PC-9 (cell line): ENCODE measurements at places on chromosomes 2 and 18. TPM values are rescaled to one million over a fixed set of nuclear protein-coding genes. Genes with fewer than 3 reads are reported as not detected.

The PPP1R1C gene
- 13.4 and 27.5 TPM in 2 replicates for total RNA-seq

The EHBP1 gene
- 79.3 and 100 TPM in 2 replicates for total RNA-seq

The DNER gene
- 0.28 and 0.58 TPM in 2 replicates for total RNA-seq

The SLC14A1 gene
- not detected in 2 replicates for total RNA-seq

The SPP2 gene
- total RNA-seq: not detected in 2 replicates

The PROKR1 gene
- total RNA-seq: not detected in 2 replicates

The AOX1 gene
- total RNA-seq: 4.1 and 5.1 TPM in 2 replicates

The GCC2 gene
- total RNA-seq: 33.3 and 49.1 TPM in 2 replicates

- no peak for DNase-seq
Observed at GRCh38 chr2:65655000-65655399, 222.6 kb upstream of the SPRED2 start.

DNA sequence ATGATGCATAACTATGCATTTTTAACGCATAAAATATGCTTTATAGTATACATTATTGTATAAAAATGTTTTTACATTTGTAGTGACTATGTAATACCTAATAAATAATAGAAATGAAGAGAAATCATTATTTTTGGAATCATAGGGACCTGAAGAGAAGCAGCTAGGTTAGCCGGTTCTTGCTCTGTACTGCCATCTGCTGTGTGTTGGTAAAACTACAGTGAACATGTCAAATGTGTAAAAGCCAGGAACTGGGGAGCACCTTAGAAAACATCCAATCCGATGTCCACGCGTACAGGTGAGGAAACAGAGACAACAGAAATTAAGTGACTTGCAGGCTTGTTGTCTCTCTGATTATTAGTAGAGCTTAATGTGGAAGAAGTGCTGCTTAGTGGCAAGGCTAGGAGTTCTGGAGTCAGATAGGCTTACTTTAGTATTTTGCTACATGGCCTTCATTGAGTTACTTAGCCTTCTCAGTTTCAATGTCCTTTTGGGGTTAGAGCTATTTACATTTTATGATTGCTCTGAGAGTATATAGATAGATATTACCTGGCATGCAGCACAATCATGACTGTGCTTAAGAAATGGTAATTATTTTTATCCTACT is 386.5 kb downstream of the DLGAP1 start:
- DNase-seq: peak; percentile 40

DNA sequence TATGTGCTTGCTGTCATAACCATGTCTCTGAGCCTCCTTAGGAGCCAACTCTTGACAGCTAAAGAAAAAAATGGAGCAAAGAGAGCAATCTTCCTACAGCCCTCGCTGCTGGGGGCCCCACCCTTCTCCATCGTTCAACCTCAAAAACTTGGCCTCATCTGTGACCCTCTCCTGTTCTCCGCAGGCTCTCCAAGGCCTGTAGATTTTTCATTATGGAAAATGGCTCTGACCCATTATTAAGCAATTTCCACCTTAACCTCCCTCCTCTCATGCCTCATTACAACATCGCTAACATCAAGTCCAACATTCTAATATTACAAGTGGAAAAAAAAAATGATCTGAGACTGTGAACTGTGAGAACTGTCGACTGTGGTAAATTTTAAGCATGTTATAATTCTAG is 98.7 kb downstream of the SLC8A1 start:
- no peak for DNase-seq

GRCh38 chr2:138455275-138455674 is 46.3 kb upstream of the SPOPL start:
- no peak for DNase-seq

- DNase-seq: no peak
Observed at GRCh38 chr18:48642503-48642902, 103.7 kb downstream of the CTIF start.

DNA sequence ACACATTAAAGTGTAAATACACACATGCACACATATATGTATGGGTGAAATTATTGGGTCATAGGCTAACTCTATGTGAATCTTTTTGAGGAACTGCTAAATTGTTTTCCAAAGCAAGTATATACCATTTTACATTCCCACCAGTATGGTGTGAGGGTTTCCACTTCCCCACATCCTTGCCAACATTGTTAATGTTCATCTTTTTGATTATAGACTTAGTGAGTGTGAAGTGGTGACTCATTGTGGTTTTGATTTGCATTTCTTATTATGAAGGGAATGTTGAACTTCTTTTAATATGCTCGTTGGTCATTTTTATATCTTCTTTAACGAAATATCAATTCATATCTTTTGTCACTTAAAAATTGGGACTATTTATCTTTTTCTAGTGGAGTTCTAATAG is 181.8 kb upstream of the GCFC2 start:
- no peak for DNase-seq

GRCh38 chr2:112182581-112183034 is 44.4 kb downstream of the FBLN7 start:
- DNase-seq: no peak

DNA sequence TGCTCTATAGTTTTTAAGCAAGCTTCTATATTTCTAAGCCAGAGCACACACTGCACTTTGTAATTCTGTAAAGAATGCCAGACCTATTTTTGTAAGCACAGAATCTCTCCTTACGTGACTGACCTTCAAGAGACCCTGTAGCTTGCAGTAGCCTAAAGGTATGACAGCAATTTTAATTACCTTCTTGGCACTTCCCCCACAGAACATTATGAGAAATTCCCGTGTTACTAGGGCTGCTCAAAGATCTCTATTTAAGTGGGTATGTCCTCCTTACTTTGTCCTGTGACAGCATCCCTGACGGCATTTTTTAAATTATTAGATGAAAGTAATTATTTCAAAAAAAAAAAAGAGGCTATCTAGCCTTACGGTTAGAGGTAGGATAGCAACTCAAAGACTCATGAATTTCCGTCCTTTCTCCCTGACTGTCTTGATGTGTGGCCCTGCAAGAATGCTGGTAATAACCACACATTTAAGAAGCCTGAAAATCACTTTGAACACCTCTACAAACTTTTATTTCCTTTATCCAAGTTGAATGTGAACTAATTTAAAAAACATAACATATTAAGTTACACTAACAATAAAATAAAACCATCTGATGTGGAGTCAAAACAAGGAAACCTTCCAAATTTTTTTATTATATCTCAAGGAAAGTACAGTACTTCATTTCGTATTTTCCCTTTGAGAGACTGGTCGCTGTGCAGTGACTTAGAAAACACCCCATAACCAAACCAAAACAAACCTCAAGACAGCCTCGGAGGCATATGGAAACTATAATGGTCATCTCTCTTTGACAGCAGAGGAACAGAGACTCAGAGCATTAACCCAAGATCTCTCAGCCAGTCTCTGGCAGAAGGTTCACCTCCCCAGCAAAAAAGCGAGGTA is 54.9 kb downstream of the THUMPD2 start:
- DNase-seq: no peak

- DNase-seq: peak; percentile 67
Observed at GRCh38 chr2:235263205-235264120, 230.4 kb upstream of the AGAP1 start.

DNA sequence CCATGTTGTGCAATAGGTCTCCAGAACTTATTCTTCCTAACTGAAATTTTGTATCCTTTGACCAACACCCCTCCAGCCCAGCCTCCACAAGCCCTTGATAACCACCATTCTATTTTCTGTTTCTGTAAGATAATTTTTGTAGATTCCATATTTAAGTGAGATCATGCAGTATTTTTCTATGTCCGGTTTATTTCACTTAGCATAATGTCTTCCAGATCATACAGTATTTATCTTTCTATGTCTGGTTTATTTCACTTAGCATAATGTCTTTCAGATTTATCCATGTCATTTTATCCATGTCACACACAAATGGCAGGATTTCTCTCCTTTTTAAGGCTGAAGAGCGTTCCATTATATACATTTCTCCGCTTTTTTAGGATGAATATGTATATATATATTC is 24.4 kb upstream of the ONECUT2 start:
- no peak for DNase-seq

GRCh38 chr2:199147216-199147615 is 310.5 kb downstream of the SATB2 start:
- no peak for DNase-seq

GRCh38 chr2:26588576-26588975 is 52.6 kb downstream of the CIB4 start:
- no peak for DNase-seq
